ENCODE measurements at places on chromosomes 2 and 18. TPM values are rescaled to one million over a fixed set of nuclear protein-coding genes. Genes with fewer than 3 reads are reported as not detected.

The DES gene
- 302 TPM for total RNA-seq

DNA sequence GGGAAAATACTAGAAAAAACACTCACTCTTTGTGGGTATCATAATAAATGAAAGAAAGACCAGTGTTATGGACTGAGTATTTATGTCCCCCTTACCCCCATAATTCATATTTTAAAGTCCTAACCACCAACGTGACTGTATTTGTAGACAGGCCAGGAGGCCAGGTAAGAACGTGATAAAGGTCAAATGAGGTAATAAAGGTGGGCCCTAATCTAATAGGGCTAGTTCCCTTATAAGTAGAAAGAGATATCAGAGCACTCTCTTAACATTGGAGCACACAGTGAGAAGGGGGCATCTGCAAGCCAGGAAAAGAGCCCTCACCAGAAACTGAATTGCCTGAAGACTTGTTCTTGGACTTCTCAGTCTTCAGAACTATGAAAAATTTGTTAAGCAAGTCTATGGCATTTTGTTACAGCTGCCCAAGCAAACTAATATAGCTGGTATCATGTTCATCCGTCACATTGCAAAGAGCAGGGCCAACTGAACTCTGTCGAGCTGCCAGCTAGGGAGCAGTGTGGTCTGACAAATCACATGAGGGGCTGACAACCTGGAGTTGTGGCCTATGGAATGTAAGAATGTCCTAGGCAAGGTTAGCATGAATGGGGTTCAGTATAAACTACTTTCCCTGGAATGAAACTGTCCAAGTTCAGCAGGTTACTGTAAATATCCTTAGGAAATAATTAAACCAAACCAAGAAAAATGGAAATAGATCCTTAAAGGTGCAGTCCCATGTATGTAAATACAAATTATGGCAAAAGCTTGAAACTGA, 280.9 kb downstream of the ZNF385B start:
- no peak overlapping the region for H3K27ac ChIP-seq
- H3K4me1 ChIP-seq = peaks cover 8% of the 10 kb centered on the region
- no peak overlapping the region for H3K4me3 ChIP-seq
- DNase-seq = no peak
- H3K36me3 ChIP-seq = no peaks in the 10 kb centered on the region

The DSG1 gene
- total RNA-seq = not detected

DNA sequence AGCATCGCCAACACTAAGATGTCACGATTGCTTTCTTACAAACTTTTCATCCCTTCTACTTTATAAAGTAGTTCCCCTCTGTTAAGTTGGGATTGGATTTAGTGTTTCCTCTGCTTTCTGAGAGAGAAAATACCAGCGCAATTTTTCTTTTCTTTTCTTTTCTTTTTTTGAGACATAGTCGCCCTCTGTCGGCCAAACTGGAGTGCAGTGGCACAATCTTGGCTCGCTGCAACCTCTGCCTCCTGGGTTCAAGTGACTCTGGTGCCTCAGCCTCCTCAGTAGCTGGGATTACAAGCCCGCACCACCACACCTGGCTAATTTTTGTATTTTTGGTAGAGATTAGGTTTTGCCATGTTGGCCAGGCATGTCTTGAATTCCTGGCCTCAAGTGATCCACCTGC, 9.0 kb downstream of the RELCH start:
- H3K4me3 ChIP-seq = no peak overlapping the region
- peaks cover 26% of the 10 kb centered on the region for H3K4me1 ChIP-seq
- H3K27me3 ChIP-seq = no peaks in the 10 kb centered on the region
- H3K27ac ChIP-seq = no peak overlapping the region
